ENCODE measurements at places on chromosomes 2 and 18. TPM values are rescaled to one million over a fixed set of nuclear protein-coding genes. Genes with fewer than 3 reads are reported as not detected.

GRCh38 chr18:1294229-1294628 lies 389.6 kb downstream of the ADCYAP1 start:
- no peak for DNase-seq

- DNase-seq = no peak
These were observed 1258.3 kb upstream of the GYPC start for GRCh38 chr2:125397535-125398251.

The ARHGEF33 gene
- total RNA-seq = 1.3 TPM

- DNase-seq = no peak
These were observed 22.6 kb upstream of the GAREM2 start for GRCh38 chr2:26150243-26150642.

DNA sequence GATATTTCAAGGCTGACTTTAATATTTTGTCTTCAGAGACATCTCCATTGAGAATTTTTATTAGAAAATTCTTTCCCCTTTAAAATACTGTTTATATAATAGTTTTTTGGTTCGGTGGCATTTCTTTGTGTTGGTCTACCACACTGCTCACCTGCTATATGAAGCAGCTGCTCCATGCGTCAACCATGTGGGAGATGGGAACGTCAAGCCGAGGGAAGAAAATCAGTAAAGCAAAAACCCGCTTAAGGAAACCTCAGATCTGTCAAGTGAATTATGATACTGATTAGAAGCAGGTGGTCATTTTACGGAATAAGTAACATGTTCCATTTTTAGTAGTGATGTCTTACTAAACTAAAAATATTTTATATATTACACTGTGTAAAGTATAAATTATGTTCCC lies 5.6 kb upstream of the TMEM17 start:
- DNase-seq = no peak

- DNase-seq = no peak
These were observed 19.1 kb upstream of the NARS1 start for GRCh38 chr18:57640749-57641148.
